ENCODE measurements at places on chromosomes 7 and 10.

- no peak for DNase-seq
Observed at GRCh38 chr7:128178611-128179010, 62.5 kb upstream of the LEP start.

GRCh38 chr7:92335574-92335973 lies 89.8 kb downstream of the ANKIB1 start:
- no peak for DNase-seq

GRCh38 chr7:26199301-26200037 lies 1.1 kb downstream of the HNRNPA2B1 start:
- peak; percentile 50 for DNase-seq

DNA sequence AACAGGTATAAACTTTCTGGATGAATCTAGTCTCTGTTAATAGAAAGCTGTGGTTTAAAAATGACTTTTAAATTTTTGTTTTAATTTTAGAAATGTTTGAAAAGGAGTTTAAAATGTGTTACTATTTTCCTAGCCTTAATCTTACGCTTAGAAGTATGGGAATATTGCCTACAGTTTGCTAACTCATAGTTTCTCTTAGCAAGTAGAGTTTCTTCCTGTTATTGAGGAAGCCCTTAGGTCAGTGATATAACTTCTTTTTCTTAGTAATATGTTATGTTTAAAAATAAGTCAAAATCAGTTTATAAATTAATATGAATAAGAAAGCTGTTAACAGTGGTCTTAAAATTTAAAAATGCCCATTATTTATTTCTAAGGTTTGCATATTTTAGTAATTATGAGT lies 3.1 kb downstream of the STARD3NL start:
- DNase-seq, result no peak

GRCh38 chr10:66786709-66787108 lies 139.1 kb upstream of the LRRTM3 start:
- DNase-seq, result no peak

- no peak for DNase-seq
Observed at GRCh38 chr7:149867762-149868622, 5.8 kb upstream of the ATP6V0E2 start.

GRCh38 chr7:38660427-38661099 lies 29.4 kb upstream of the AMPH start:
- DNase-seq, result peak; percentile 2

GRCh38 chr7:130622866-130623265 lies 45.7 kb downstream of the COPG2 start:
- DNase-seq, result no peak

- DNase-seq, result no peak
Observed at GRCh38 chr10:94963901-94964300, 25.4 kb downstream of the CYP2C9 start.

DNA sequence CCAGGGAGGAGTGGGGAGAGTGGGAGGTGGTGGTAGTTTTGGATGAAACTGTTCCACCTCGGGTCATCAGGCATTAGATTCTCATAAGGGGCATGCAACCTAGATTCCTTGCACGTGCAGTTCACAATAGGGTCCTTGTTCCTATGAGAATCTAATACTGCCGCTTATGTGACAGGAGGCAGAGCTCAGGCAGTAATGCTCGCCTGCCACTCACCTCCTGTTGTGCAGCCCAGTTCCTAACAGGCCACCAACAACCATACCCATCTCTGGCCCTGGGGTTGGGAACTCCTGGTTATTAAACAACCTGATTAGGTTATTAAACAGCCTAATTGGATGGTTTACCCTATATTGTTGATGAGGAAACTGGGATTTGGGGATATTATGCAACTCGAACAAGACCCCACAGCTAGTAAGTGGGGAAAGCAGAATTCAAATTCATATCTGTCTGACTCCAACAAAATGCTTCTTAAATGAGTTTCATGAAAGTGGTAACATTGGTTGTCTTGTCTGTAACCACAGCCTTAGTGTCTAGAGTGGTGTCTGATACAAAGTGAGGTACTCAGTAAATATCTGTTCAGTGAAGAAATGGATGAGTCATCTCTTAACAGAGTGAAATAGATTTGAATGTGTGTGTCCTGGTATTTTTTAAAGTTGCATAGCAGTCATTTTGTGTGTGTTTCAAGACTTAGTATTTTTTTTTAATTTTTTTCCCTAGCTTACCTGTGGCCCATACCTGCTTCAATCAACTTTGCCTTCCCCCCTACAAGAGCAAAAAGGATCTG lies 101.6 kb downstream of the HECTD2 start:
- DNase-seq, result no peak

DNA sequence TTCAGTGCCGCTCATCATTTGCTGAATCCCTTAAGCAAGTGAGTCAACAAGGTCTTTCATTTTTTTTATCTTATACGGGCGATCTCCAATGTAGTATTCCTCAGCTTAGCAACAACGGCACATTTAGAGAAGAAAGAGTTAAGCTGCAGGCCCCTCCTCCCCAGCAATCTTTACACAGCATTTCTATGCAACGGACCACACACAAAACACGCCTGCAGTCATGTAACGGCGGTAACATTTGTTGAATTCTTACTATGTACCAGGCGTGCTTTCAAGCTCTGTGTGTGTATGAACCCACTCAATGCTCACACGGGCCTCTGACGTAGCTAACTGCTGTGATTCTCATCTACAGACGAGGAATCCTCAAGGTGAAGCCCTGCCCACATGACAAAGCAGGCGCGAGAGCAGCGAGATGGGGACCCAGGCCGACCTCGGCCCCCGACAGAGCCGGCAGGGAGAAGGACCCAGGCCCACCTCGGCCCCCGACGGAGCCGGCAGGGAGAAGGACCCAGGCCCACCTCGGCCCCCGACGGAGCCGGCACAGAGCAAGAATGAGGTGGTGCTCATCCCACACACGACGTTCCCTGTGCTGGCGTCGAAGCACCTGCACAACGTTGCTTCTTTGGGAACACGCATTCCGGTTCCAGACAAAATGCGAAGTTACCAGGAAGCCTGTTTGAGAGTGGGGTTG lies 240.7 kb downstream of the ZMYND11 start:
- DNase-seq, result no peak

Measured in stimulated activated CD4-positive, alpha-beta T cell treated with anti-CD3 and anti-CD28 coated beads, Interleukin-2, amount 100 ng/mL, for 48 hours (primary cell).